ENCODE measurements at places on chromosomes 13 and 19. TPM values are rescaled to one million over a fixed set of nuclear protein-coding genes. Genes with fewer than 3 reads are reported as not detected.

ZNF83 gene
- 44.1 TPM for total RNA-seq

SPRY2 gene
- total RNA-seq, result 40.0 TPM

CYP4F8 gene
- total RNA-seq, result not detected

NLRP9 gene
- total RNA-seq, result not detected

PSG3 gene
- total RNA-seq, result not detected

KRTDAP gene
- not detected for total RNA-seq

GGN gene
- total RNA-seq, result 0.52 TPM

LRRC63 gene
- 0.35 TPM for total RNA-seq

ENOX1 gene
- total RNA-seq, result 1.5 TPM

GJA3 gene
- total RNA-seq, result 0.12 TPM

FPR1 gene
- total RNA-seq, result 20.0 TPM

ARHGAP33 gene
- total RNA-seq, result 11.4 TPM

F2RL3 gene
- 14.8 TPM for total RNA-seq

LRFN3 gene
- 12.2 TPM for total RNA-seq

ZNF442 gene
- total RNA-seq, result 3.5 TPM

FSD1 gene
- 0.55 TPM for total RNA-seq

DACT3 gene
- 15.0 TPM for total RNA-seq

ZNF682 gene
- 6.2 TPM for total RNA-seq

CEACAM5 gene
- 21.2 TPM for total RNA-seq

PDX1 gene
- total RNA-seq, result not detected

PGLYRP2 gene
- total RNA-seq, result not detected
